ENCODE measurements at places on chromosomes 2 and 18.

- DNase-seq, result no peak
These were observed 36.6 kb upstream of the SKOR2 start for GRCh38 chr18:47287911-47288585.

- DNase-seq, result no peak
These were observed 168.1 kb upstream of the TACR1 start for GRCh38 chr2:75367401-75367800.

DNA sequence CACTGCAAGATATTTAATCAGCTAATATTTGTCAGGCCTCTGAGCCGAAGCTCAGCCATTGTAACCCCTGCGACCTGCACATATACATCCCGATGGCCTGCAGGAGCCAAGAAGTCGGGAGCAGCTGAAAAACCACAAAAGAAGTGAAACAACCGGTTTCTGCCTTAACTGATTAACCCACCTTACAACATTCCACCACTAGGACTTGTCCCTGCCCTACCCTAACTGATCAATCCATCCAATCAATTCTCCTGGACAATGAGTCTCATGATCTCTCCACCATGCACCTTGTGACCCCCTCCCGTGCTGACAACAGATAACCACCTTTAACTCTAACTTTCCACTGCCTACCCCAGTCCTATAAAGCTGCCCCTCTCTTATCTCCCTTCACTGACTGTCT, 945.4 kb upstream of the GYPC start:
- DNase-seq, result no peak

- no peak for DNase-seq
These were observed 61.6 kb upstream of the SNTG2 start for GRCh38 chr2:888906-889566.

GRCh38 chr2:54979321-54980044, 70.8 kb downstream of the RTN4 start:
- no peak for DNase-seq

DNA sequence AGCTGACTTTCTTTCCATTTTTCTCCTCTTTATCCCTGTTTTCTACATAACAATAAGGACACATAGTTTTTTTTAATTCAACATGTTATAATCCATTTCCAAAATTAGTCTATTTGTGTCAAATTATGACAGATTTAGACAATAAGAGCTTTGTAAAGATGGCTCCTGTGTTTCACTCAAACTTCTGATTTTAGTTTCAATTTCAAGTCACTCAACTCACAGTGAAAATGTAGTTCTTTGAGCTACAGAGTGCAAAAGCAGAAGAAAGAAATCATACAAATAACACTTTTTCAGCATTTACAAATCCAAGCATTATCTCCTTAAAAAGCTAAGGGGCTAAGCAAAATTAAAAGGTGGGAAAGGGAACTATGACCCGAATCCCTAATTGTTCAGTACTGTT, 340.7 kb upstream of the TRIB2 start:
- no peak for DNase-seq

DNA sequence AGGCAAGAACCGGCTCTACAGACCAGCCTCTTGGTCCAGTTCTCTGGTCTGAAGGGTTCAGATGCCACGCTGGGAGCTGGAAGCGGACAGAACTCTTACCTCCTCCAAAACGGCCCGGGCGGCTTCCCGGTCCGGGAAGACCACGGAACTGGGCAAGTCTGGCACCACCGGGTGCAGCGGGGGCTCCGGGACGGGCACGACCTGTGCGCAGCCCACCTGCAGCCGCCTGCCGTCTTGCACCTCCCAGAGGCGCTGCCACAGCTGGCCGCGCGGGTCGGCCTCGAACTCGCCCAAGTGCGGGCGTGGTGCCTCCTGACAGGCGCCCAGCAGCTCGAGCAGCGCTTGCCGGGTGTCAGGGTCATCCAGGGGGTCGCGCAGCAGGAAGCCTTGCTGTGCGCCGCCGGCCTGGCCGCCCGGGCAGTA, 773 bp downstream of the CMPK2 start:
- DNase-seq, result no peak

- no peak for DNase-seq
These were observed 2.5 kb upstream of the ANKRD39 start for GRCh38 chr2:96860065-96861029.

GRCh38 chr2:36197181-36197971, 158.2 kb upstream of the CRIM1 start:
- DNase-seq, result no peak

GRCh38 chr2:141557329-141558095, 573.3 kb downstream of the LRP1B start:
- DNase-seq, result no peak

GRCh38 chr18:26312199-26312598, 86.0 kb downstream of the TAF4B start:
- no peak for DNase-seq

DNA sequence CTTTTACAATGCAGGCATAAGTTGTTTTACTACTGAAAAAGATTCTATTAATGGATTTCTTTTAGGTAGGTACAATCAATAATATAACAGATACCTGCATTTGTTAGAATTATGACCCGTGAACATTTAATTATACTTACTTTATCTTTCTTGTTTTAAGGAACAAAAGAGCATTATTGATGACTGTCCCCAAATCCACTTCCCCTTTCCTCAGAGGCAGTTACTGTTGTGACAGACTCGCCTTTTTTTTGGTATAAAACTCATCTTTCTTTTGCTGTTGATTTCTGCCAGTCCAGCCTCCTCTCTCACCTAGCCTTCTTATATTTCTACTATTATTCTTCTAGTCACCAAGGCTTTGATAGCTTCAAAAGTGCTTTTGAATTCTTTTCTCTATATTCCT, 12.1 kb downstream of the ACTR3 start:
- no peak for DNase-seq

- DNase-seq, result no peak
These were observed 34.7 kb upstream of the ADAM23 start for GRCh38 chr2:206408323-206409320.

DNA sequence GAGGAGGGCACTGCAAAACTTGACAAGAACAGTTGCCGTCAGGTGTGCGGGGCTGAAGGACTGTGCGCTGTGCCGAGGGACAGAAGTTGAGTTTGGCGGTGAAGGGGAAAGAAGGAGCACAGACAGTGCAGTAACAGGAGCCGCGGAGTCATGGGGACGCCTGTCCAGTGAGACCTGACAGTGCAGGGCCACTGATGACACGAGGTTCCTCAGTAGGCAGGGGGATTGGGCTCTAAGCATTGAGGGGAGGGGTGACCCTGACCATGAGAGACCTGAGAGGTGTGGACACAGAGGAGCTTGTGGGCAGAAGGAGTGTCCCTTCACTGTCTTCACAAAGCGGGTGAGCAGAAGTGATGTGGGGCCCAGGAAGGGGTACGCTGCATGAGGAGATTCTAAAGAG, 104.8 kb downstream of the MTCL1 start:
- no peak for DNase-seq

DNA sequence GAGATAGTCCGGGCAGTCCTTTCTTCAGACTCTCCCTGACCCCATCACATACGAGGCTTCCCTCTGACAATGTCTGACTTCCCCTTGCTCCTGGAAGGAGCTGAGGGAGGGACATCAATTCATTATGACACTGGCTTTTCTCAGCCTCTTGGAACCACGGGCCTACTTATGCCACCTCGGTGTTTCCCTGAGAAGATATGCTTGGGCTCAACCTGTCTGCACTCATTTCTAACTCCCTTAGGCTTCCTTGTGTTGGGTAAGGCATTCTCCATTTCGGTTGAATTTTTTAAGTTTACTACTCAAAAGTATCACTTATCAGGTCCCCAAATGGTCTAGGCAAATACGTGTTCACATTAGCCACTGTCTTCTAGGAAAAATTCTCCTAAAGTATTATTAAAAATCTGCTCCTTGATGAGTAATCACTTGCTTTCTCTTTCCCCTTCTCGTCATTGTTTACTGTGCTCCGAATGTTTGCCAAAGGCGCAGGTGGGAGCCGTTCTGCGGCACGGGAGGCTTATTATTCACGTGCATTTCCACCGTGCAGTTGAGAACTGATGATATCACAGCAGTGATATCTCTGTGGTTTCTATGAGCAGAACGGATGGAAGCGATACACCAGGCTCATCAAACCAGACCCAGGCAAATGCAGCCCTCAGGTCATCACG, 33.1 kb downstream of the ARL4C start:
- DNase-seq, result no peak

DNA sequence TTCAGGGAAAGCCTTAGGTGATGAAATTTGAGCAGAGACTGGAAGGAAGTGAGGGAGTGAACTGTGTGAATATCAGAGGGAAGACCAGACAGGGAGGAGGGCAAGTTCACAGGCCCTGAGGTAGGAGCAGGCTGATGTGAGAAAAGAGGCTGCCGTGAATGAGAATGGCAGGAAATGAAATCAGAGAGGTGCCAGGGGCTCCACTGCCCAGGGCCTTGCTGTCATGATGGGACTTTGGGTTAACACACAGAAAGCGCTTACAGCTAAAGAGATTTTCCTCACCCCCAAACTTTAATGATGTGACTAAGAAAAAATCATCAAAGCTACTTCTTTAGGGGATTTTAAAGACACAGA, 53.8 kb downstream of the MARCHF4 start:
- DNase-seq, result no peak

DNA sequence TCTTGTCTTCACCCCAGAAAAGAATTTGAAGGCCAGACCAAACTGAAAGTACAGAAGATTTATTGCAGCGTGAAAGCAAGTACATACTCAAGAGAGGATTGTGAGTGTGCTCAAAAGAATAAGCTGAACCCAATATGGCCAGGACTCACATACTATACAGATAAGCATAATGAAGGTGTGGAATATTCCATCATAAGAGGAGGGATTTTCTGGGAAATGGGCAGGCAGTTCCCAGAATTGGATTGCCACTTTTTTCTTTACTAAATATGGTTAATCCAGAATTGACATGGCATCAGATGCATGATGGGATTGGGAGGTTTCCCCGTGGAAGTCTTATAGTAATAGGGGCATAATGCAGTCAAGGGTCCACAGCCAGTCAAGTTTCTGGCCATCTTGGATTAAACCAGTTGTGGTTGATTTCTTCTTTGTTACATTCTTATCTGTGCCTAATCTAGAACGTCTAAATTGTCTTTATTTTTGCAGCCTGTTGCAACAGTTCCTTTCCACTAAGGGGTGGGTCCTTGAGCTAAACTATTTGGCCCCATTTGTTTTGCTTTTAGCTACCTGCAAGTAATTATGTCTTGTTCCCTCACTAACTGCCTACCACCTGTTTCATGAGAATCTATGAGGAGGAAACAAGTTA, 9.0 kb downstream of the SP140L start:
- DNase-seq, result no peak

GRCh38 chr2:63850649-63851048, 9.0 kb downstream of the UGP2 start:
- no peak for DNase-seq

- DNase-seq, result peak; percentile 54
These were observed 3.0 kb downstream of the PIEZO2 start for GRCh38 chr18:11146238-11146946.

DNA sequence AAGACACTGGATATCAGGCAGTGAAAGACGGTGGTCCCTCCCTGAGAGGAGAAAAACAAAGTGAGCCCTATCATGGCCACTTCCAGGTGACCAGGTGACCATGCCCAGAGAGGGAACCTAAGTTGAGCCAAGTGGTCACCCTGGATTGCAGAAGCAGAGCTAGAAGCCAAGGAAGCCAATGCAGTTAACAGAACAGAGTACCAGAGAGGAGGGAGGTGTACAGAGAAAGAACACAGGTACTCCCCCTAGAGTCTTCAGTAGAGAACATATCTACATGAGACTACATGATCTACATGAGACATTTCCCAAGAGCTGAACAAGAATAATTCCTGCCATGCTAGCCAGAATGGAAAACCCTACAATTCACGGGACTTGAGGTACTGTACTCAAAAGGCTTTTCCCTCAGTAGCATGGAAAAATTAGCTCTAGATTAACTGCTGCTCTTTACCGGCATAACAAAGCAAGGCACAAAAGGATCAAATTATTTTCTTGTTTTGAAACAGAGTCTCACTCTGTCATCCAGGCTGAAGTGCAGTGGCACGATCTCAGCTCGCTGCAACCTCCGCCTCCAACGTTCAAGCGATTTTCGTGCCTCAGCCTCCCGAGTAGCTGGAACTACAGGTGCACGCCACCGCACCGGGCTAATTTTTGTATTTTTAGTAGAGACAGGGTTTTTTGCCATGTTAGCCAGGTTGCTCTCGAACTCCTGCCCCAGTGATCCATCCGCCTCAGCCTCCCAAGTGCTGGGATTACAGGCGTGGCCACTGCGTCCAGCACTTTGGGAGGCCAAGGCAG, 23.5 kb downstream of the ROCK2 start:
- no peak for DNase-seq

- DNase-seq, result no peak
These were observed 661.6 kb downstream of the PLCL1 start for GRCh38 chr2:198465970-198466369.

- DNase-seq, result no peak
These were observed 2.0 kb downstream of the NPPC start for GRCh38 chr2:231923951-231924888.

DNA sequence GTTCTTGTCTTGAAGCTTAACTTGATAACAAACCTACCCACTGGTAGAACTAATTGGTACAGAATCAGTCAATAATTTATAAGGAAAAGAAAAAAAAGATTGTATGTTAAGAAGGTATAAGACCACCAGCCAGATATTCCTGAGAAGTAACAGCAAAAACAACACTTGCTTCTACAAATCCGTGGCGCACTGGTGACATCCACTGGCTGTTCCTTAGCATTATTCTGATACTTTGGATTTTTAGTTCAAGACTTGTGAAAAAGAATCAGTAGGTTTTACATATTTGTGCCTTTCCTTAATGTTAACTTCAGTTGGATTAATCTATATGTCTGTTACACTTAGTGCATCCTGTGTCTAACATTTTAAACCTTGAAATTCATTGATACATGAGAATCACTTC, 141.8 kb downstream of the GRB14 start:
- peak; percentile 20 for DNase-seq

GRCh38 chr2:217949447-217949846, 53.3 kb downstream of the TNS1 start:
- no peak for DNase-seq
